Activated T-cell treated with anti-CD3 and anti-CD28 coated beads for 1 hour (primary cell): ENCODE measurements at places on chromosomes 5 and 9.

DNA sequence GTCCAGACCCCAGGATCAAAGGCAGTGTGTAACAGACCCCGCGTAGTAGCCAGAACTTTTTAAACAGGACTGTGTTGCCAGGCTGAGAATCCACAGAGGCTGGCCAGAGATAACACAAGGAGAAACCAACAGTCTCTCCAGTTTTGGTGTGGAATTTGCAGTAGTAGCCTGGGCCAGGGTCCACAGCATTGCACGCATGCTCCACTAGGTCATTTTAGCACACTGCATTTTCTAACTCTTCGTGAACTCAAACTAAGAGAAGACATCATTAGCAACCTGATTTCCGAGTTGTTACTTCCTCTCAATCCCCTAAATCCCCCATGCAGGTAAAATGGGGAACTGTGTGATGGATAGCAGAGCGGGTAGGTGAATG is 119.6 kb downstream of the BOD1 start:
- no peak for DNase-seq

DNA sequence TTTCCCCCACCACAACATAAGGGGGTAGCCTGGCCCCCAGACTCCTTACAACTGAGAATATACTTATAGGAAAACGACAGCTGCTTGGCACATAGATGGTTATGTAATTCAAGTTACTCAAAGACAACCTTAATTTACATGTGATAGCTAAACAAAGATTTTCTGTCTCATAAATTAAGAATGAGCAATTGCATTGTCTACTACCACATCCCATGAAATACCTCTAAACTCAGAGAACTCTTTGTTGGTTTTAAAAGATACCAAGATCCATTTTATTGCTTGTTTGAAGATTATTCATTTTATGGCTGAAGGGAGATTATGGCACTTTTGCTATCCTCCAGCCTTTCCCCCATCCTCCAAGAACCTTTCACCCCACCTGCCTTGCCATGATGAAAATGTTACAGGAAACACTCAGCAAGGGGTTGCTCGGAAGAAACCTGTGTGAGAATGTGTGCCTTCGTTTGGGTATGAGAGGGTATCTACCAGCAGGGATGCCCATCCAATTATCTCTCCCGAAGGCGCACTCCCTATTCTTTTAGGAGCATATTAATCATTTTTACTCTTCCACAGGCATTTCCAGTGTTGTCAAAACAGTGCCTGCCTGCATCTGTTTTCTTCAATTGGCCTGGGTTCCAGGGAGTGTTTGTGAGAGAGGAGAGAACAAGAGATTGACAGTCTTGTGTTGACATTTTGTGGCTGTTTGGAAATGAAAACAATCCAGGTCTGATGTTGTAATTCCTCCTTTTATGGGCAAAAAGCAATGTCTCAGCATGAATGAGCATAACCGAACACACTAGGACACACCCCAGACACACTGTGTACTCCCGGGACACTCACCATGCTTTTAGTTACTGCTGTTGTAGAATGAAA is 208.0 kb upstream of the ANKRD55 start:
- no peak for DNase-seq

GRCh38 chr9:83976372-83976771 is 3.6 kb downstream of the HNRNPK start:
- no peak for DNase-seq

GRCh38 chr9:95880021-95880690 is 4.7 kb downstream of the ERCC6L2 start:
- no peak for DNase-seq

DNA sequence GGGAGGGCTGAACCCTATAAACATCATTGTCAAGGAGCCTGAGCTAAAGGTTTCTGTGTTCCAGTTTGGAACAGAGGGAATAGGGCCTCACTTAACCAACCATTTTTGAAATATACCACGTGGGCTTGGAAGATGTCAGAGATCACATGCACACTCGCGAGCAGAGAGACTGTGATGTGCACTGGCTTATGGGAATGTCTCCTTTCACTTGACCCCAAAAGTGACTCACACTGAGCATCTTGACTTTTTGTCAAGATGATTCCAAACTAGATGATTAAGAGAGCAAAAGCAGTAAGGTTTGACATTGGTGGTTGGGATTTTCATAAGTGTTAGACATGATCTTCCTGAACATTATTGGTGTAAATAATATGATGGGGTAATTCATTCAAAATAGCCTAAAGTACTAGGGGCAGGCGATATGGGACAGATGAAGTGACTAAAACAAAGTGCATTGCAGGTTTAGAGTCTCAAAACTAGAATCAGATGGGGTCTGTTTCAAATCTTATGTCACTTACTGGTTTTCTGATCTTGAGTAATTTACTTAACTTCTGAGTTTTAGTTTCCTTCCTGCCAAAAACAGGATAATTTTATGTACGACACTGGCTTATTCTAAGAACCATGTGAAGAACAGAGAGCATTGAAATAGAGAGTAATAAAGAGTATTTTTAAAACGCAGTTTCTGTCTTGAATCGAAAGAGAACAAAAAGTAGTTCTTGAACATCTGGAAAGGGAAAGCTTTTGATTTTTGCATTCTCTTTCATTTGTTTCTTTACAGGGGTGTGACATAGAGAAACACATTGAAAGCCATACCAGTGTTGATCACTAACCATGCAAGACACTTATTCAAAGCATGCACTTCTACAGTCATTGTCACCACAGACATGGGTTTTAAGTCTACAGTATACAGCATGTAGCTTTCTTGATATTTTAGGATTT is 383.0 kb downstream of the DIRAS2 start:
- DNase-seq = no peak

GRCh38 chr9:35863583-35863982 is 6.6 kb downstream of the OR13J1 start:
- DNase-seq = no peak

DNA sequence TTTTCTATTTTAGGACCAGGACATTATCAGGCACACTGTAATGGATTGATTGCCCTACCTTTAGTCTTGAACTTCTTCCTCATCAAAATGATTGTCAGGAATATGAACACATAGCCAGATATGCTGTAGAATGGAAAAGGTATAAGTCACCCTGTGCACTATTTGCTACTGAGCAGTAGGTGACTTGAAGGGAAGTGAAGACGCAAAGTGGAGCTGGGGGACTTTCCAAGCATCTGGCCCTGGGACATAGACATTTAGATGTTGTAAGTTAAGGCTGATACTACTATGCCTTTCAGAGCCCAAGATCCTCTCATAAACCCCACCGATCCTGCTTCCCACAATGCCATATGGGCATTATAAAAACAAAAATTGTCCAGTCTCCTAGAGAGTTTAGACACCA is 174.5 kb downstream of the DOCK8 start:
- no peak for DNase-seq
